Neural progenitor cell (in vitro differentiated cells): ENCODE measurements at places on chromosomes 3 and 15. TPM values are rescaled to one million over a fixed set of nuclear protein-coding genes. Genes with fewer than 3 reads are reported as not detected.

WDR72 gene
- total RNA-seq: 2.3 and 4.6 TPM in 2 replicates

TRH gene
- 0.19 TPM in 1 of 2 replicates, not detected in the other for total RNA-seq

CLDN1 gene
- total RNA-seq: 0.24 and 0.34 TPM in 2 replicates

WDR53 gene
- 9.3 and 9.7 TPM in 2 replicates for total RNA-seq

VIPR1 gene
- total RNA-seq: 1.4 and 2.9 TPM in 2 replicates

SELENOK gene
- total RNA-seq: 46.9 and 76.6 TPM in 2 replicates

FBN1 gene
- 63.1 and 78.8 TPM in 2 replicates for total RNA-seq

SLC12A1 gene
- 0.19 TPM in 1 of 2 replicates, not detected in the other for total RNA-seq

- no peaks in the 10 kb centered on the region for H3K36me3 ChIP-seq
- H3K27ac ChIP-seq: peak overlapping the region; percentile 93
- H3K4me1 ChIP-seq: peaks cover 13% of the 10 kb centered on the region
- H3K4me3 ChIP-seq: peak overlapping the region; percentile 72
- peak; percentile 45 for DNase-seq
- H3K27me3 ChIP-seq: no peaks in the 10 kb centered on the region
Observed at GRCh38 chr3:196502775-196503195, 783 bp downstream of the RNF168 start.

DNA sequence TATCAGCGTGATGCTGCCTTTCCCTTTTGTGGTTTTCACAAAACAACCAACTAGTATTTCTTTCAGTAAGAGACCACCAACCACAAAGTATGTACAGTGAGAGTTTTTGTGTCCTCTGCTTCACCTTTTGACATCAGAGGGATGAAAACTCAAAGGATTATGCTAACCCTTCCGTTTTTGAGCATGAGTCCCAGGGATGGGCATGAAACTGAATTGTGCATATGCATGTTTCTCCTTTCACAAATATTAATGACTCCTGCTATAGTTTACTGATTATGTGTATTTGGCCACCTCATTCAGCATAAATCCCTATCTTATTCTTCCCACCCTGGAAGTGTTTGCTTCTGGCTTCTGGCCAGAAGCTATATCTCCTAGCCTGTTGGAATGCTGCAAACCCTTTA lies 59.2 kb downstream of the RSRC1 start:
- DNase-seq: no peak
- no peaks in the 10 kb centered on the region for H3K27me3 ChIP-seq
- H3K36me3 ChIP-seq: no peaks in the 10 kb centered on the region
- H3K4me3 ChIP-seq: no peak overlapping the region
- no peaks in the 10 kb centered on the region for H3K4me1 ChIP-seq
- H3K27ac ChIP-seq: no peak overlapping the region

DNA sequence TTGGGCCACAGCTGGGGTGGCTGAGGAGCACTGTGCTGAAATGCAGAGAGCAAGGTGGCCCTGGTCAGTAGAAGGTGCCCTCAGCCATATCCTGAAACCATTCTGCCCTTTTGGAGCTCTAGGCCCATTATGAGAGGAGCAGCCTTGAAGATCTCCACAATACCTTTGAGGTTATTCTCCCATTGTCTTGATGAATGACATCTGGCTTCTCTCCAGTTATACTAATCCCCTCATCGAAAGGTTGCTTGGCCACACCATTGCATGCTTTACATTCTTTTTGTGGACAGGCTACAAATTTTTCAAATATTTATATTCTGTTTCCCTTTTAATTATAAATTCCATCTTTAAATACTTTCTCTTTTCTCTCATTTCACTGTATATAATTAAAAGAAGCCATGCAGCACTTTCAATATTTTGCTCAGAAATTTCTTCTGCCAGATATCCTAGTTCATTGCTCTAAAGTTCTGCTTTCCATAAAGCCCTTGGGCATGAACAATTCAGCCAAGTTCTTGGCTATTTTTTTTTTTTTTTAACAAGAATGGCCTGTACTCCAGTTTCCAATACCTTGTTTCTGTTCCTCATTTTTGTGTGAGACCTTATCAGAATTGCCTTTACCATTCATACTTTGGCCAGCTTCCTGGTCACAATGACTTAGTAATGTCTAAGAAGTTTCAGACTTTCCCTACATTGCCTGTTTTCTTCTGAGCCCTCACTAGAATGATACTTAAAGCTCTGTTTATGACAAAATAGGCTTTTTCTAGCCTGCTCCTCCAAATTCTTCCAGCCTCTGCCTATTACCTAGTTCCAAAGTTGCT lies 138.9 kb upstream of the SGO1 start:
- H3K4me3 ChIP-seq: no peak overlapping the region
- no peaks in the 10 kb centered on the region for H3K36me3 ChIP-seq
- no peaks in the 10 kb centered on the region for H3K27me3 ChIP-seq

- no peak overlapping the region for H3K27ac ChIP-seq
- no peaks in the 10 kb centered on the region for H3K36me3 ChIP-seq
- H3K4me3 ChIP-seq: no peak overlapping the region
Observed at GRCh38 chr15:64740311-64741170, 34.8 kb downstream of the RBPMS2 start.

- H3K4me1 ChIP-seq: peaks cover 23% of the 10 kb centered on the region
- no peaks in the 10 kb centered on the region for H3K27me3 ChIP-seq
- H3K4me3 ChIP-seq: no peak overlapping the region
Observed at GRCh38 chr3:184941408-184941807, 129.4 kb downstream of the VPS8 start.

- H3K4me1 ChIP-seq: no peaks in the 10 kb centered on the region
- H3K4me3 ChIP-seq: no peak overlapping the region
- H3K27ac ChIP-seq: no peak overlapping the region
- no peaks in the 10 kb centered on the region for H3K36me3 ChIP-seq
Observed at GRCh38 chr3:67737906-67738865, 83.8 kb upstream of the SUCLG2 start.

DNA sequence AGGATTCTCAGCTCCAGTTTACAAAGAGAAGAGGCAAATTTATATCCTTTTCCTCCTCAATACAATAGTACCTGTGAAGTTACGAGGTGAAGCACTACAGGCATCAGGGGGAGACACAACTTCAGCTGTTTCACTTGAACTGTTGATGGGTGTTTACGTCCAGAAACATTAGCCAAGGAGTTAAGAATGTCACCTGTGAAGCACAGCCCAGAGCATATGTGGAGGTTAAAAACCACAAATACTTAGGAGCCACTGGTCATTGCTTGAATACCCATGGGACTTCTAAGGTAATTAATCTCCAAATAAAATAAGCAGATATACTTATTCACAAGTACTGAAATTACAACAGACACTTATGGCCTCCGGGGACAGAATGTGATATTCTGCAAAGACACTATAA lies 246.5 kb downstream of the ULK4 start:
- no peak overlapping the region for H3K4me3 ChIP-seq
- no peaks in the 10 kb centered on the region for H3K36me3 ChIP-seq
- DNase-seq: no peak
- no peaks in the 10 kb centered on the region for H3K4me1 ChIP-seq
- H3K27ac ChIP-seq: no peak overlapping the region

GRCh38 chr15:98860281-98861041 lies 147.1 kb downstream of the PGPEP1L start:
- H3K27me3 ChIP-seq: no peaks in the 10 kb centered on the region
- no peak overlapping the region for H3K4me3 ChIP-seq
- H3K4me1 ChIP-seq: peaks cover 34% of the 10 kb centered on the region
- DNase-seq: no peak
- H3K36me3 ChIP-seq: no peaks in the 10 kb centered on the region
- no peak overlapping the region for H3K27ac ChIP-seq

- no peak for DNase-seq
- H3K4me3 ChIP-seq: no peak overlapping the region
- H3K36me3 ChIP-seq: no peaks in the 10 kb centered on the region
- H3K4me1 ChIP-seq: no peaks in the 10 kb centered on the region
- H3K27ac ChIP-seq: no peak overlapping the region
Observed at GRCh38 chr3:5428607-5429516, 241.4 kb downstream of the EDEM1 start.

DNA sequence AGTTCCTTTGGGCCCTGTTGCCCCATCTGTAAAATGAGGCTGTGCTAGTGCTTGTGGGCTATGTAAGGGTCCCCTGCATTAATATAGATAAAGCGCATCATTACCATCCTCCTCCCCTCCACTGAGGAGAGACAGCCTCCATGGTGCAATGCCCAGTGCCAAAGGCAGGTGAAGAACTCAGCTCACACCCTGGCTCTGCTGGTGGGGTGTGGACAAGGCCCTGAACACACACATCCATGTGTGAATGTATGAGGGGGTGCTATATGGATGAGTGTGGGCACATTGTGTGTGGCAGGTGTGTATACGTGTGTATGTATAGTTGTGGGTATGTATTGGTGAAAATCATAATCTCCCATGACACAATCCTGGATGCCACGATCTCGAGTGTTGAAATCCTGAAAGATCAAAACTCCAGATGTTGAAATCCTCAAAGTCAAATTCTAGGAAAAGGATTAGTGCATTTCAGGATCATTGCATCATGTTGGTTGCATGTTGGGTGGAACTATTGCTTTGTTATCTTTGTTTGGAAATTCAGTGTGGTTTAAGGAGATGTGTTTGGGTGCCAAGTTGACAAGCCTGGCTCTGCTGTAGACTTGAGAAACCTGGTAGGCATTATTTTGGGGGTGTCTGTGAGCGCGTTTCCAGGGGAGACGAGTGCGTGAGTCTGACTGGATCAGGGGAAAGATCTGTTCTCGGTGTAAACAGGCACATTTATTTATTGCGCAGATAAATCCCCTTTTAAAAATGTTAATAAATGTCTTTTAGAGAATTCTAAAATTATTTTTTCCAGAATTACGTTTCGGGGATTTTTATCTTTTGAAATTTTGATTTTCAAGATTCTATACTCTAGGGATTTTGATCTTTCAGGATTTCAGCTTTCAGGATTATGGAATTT lies 42.0 kb upstream of the SEC61A1 start:
- no peaks in the 10 kb centered on the region for H3K36me3 ChIP-seq
- no peaks in the 10 kb centered on the region for H3K27me3 ChIP-seq
- no peak overlapping the region for H3K27ac ChIP-seq
- peaks cover 22% of the 10 kb centered on the region for H3K4me1 ChIP-seq
- H3K4me3 ChIP-seq: no peak overlapping the region

- DNase-seq: no peak
- no peaks in the 10 kb centered on the region for H3K4me1 ChIP-seq
- H3K4me3 ChIP-seq: no peak overlapping the region
- H3K27me3 ChIP-seq: no peaks in the 10 kb centered on the region
Observed at GRCh38 chr15:52617026-52617425, 48.2 kb upstream of the ARPP19 start.

GRCh38 chr3:54859184-54859583 lies 68.7 kb downstream of the LRTM1 start:
- no peaks in the 10 kb centered on the region for H3K36me3 ChIP-seq
- H3K4me3 ChIP-seq: no peak overlapping the region
- H3K4me1 ChIP-seq: peaks cover 3% of the 10 kb centered on the region
- H3K27ac ChIP-seq: no peak overlapping the region

DNA sequence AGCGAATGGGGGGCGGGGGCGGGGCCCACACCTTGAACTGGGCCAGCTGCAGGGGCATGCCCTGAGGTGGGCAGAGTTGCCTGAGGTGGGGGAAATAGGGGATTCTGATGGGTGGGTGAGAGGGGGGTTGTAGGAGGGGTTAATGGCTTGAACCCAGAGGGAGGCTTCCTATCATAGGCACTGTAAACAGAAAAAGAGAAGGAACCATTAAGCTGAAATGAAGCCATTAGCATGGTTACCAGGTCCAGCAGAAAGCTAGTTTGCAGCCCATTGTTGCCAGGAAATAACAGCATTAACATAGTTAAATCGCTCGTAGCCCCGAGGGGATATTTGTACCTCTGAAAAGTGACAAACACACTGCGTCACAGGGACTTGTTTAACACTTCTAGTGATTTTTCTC lies 29.0 kb downstream of the ETV5 start:
- H3K4me1 ChIP-seq: peaks cover 25% of the 10 kb centered on the region
- no peak overlapping the region for H3K4me3 ChIP-seq
- no peak overlapping the region for H3K27ac ChIP-seq
- H3K36me3 ChIP-seq: no peaks in the 10 kb centered on the region
- DNase-seq: no peak
- H3K27me3 ChIP-seq: no peaks in the 10 kb centered on the region
